ENCODE measurements at places on chromosomes 6 and 20.

DNA sequence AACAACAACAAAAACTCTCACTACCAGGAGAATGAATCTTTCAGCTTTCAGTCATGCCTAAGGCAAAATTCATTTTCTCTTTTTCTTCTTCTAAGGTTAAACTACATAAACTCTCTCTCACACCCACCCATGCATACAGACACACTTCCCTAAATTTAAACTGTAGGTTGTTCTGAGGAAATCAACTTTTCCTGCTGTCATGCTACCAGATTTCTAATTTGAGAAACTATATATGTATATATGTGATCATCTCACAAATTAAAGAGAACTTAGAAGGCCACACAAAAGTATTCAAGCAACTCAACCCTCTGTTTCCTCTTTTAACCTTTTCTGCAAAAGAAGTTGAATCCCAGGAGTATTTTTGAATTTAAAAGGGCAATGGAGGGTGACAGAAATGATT is 532.5 kb downstream of the KIF16B start:
- H3K36me3 ChIP-seq, result no peaks in the 10 kb centered on the region
- DNase-seq, result no peak
- H3K27me3 ChIP-seq, result no peaks in the 10 kb centered on the region
- no peak overlapping the region for H3K27ac ChIP-seq
- H3K4me1 ChIP-seq, result no peaks in the 10 kb centered on the region
- H3K4me3 ChIP-seq, result no peak overlapping the region

- no peak overlapping the region for H3K4me3 ChIP-seq
- no peaks in the 10 kb centered on the region for H3K27me3 ChIP-seq
- H3K36me3 ChIP-seq, result no peaks in the 10 kb centered on the region
- peaks cover 10% of the 10 kb centered on the region for H3K4me1 ChIP-seq
These were observed 43.6 kb downstream of the MDGA1 start for GRCh38 chr6:37653933-37654565.

- H3K36me3 ChIP-seq, result no peaks in the 10 kb centered on the region
- no peaks in the 10 kb centered on the region for H3K4me1 ChIP-seq
- DNase-seq, result no peak
- H3K27ac ChIP-seq, result no peak overlapping the region
- no peaks in the 10 kb centered on the region for H3K27me3 ChIP-seq
- no peak overlapping the region for H3K4me3 ChIP-seq
These were observed 161.9 kb downstream of the DST start for GRCh38 chr6:56480654-56481337.

DNA sequence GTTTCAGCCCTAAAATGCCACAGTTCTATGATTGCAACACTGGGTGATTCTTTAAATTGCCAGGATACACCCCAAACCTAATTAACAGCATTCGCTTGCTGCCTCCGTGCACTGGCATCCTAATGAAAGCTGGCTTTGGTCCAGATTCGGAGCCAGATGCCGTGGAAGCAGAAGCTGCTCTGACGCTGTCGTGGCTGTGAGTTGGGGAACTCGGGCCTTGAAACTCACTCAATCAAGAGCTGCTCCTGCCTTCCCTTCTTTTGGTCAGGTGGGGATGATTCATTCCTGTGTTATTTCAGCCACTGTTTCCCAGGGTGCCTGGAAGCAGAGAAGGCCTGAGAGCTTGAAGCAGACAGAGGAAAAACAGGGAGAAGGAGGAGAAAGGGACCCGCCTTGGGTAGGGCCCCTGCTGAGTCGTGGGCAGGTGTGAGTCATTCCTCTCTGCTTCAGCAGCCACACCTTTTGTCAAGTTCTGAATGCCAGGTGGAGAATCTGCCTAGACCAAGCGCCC is 36.2 kb upstream of the DSP start:
- H3K36me3 ChIP-seq, result no peaks in the 10 kb centered on the region
- H3K27ac ChIP-seq, result no peak overlapping the region
- H3K4me3 ChIP-seq, result no peak overlapping the region
- no peaks in the 10 kb centered on the region for H3K27me3 ChIP-seq
- H3K4me1 ChIP-seq, result peaks cover 5% of the 10 kb centered on the region
- peak; percentile 49 for DNase-seq

DNA sequence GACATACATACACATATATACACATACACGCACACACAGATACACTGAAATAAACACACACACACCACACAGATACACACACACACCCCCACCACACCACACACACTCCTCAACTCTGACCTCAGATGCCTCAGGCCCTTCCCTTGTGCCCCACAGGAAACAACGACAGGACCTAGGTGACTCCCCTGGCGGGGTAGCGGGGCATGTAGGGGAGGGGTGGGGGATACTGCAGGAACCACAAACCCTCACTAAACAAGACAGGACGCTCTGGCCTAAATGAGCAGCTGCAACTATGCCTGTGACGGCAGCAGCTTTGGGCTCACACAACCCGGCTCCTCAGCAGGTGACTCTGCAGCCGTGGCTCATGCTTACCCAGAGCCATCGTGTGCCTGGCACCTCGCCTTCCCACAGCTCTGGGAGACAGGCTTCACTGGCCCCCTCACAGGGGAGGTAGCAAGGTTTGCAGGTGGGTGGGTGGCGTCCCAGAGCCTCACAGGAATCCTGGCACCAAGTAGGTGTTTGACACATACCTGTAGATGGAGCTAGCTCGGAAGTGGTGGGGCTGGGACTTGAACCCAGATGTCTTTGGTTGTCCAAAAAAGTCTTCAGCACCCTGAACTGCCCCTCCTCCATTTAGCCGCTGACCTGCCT is 100.8 kb downstream of the GRM4 start:
- DNase-seq, result peak; percentile 38
- peaks cover 10% of the 10 kb centered on the region for H3K4me1 ChIP-seq
- no peak overlapping the region for H3K27ac ChIP-seq
- H3K36me3 ChIP-seq, result no peaks in the 10 kb centered on the region
- no peaks in the 10 kb centered on the region for H3K27me3 ChIP-seq
- no peak overlapping the region for H3K4me3 ChIP-seq

GRCh38 chr6:72984981-72985665 is 240.2 kb downstream of the KHDC1L start:
- H3K4me3 ChIP-seq, result no peak overlapping the region
- H3K27me3 ChIP-seq, result no peaks in the 10 kb centered on the region
- H3K36me3 ChIP-seq, result peaks cover 25% of the 10 kb centered on the region
- no peak overlapping the region for H3K27ac ChIP-seq
- no peak for DNase-seq
